Stimulated activated memory B cell treated with anti-CD40 and anti-IgM and Interleukin-4, amounts not matched to agents 10 μg/mL and 1 μg/mL and 100 μg/mL, for 72 hours (primary cell): ENCODE measurements at places on chromosomes 4 and X.

- ATAC-seq, result no peak
These were observed 124.5 kb upstream of the NEIL3 start for GRCh38 chr4:177185151-177185550.

DNA sequence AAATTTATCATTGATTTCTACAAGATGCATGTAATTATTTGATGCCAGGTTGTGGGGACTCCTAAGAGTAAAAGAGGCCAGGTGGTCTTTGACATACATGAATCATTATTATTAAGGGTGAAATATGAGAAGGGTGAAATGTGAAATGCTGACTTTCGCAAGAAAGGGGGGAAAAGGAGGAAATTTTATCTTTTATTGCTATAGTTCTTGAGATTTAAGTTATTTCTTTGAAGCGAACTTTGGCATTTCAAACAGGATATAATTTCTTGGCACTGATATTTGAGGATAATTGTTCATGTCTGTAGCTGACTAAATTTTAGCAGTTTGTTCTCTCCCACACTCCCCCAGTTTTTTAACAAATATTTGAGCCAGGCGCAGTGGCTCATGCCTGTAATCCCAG lies 80.1 kb downstream of the TMEM131L start:
- ATAC-seq, result no peak

DNA sequence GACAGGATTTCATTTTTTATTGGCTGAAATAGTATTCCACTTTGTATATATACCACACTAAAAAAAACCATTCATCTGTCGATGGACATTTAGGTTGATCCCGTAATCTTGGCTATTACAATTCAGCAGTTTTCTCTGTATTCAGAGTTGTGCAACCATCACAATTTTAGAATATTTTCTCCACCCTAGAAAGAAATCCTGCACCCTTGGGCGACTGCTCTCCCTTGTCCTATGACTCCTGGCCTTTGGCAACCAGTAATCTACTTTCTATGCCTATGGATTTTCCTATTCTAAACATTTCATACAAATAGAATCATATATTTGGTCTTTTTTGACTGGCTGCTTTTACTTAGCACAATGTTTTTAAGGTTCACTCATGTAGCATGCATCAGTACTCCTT lies 84.7 kb downstream of the NCAPG start:
- no peak for ATAC-seq

- ATAC-seq, result no peak
These were observed 263.6 kb downstream of the HS3ST1 start for GRCh38 chr4:11165052-11165451.
